IMR-90 (cell line): ENCODE measurements at places on chromosomes 6 and 20. TPM values are rescaled to one million over a fixed set of nuclear protein-coding genes. Genes with fewer than 3 reads are reported as not detected.

GRCh38 chr6:105400501-105400900 is 2.4 kb downstream of the PREP start:
- DNase-seq, result no peak

- DNase-seq, result peak; percentile 82
Observed at GRCh38 chr6:108661430-108661829, 100.7 kb downstream of the FOXO3 start.

Gene COL21A1
- 0.05 TPM in 1 of 2 replicates, not detected in the other for polyA plus RNA-seq

Gene GJA10
- polyA plus RNA-seq, result not detected in 2 replicates

DNA sequence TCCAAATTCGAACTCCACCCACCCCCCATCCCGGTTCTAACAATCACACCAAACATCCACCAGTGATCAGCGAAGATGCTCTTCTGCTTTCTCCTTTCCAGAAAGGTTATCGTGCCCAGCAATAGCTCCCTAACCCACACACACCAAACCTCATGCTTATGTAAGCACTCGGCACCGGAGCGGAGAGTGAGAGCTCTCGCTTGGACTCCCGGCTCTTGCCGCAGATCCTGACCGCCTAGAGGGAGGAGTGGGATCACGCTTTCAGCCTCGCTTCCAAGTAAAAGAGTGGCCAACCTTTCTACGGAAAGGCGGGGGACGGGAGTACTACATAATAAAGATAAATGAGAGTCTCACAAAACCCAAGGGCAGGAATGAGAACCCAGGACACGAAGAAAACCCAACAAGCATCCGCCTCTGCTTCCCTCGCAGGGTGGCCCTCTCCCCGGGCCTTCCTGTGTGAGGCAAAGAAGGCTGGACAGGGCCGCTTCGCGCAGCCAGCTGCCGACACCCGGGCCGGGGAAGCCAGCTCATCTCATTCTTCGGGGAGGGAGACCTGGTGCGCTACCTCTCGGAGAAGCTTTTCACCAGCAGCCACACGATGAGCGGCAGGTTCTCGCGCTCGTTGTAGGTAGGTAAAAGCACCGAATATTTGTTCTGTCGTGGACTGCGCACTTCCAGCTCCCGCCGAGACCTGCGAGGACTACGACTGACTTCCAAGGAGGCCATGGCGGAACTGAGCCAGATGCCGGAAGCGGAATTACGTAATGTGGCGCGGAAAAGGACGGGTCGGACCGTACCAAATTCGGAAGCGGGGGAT is at the start of gene DPM1:
DPM1 (minus strand) TSS at position 735 of the 817 bp plus-strand sequence; CDS start at position 726, 9 bp downstream.
- DNase-seq, result peak; percentile 89

GRCh38 chr20:39825524-39825923 is 863.4 kb downstream of the DHX35 start:
- DNase-seq, result no peak

Gene OPRL1
- polyA plus RNA-seq, result 1.1 and 1.2 TPM in 2 replicates
